ENCODE measurements at places on chromosomes 13 and 19. TPM values are rescaled to one million over a fixed set of nuclear protein-coding genes. Genes with fewer than 3 reads are reported as not detected.

The ZNF471 gene
- total RNA-seq: 0.95 TPM

The HSD17B14 gene
- 1.1 TPM for total RNA-seq

DNA sequence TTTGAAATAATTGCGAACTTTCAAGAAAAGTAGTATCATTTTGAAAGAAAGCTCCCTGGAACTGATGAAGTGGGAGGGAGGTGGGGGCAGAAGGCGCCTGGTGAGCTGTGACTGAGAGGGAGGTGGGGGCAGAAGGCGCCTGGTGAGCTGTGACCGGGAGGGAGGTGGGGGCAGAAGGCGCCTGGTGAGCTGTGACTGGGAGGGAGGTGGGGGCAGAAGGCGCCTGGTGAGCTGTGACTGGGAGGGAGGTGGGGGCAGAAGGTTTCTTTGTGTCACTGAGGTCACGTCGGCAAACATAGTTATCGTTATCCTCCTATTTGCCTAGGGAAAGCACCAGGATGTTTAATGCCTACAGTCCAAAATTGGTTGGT, 24.2 kb downstream of the C2CD4C start:
- H3K4me3 ChIP-seq: no peak overlapping the region
- peaks cover 47% of the 10 kb centered on the region for H3K27me3 ChIP-seq
- H3K4me1 ChIP-seq: peaks cover 13% of the 10 kb centered on the region
- H3K36me3 ChIP-seq: no peaks in the 10 kb centered on the region
- no peak overlapping the region for H3K27ac ChIP-seq
- DNase-seq: no peak

The THSD8 gene
- 30.9 TPM for total RNA-seq

The VMAC gene
- total RNA-seq: 6.8 TPM

The ATP8A2 gene
- 1.2 TPM for total RNA-seq

GRCh38 chr19:41546386-41546789, 29.6 kb upstream of the CEACAM21 start:
- peak overlapping the region; percentile 74 for H3K4me3 ChIP-seq
- no peaks in the 10 kb centered on the region for H3K27me3 ChIP-seq
- peaks cover 15% of the 10 kb centered on the region for H3K36me3 ChIP-seq
- H3K27ac ChIP-seq: peak overlapping the region; percentile 83
- peaks cover 53% of the 10 kb centered on the region for H3K4me1 ChIP-seq
- DNase-seq: peak; percentile 52

GRCh38 chr13:75495938-75496337, 14.0 kb upstream of the TBC1D4 start:
- no peaks in the 10 kb centered on the region for H3K36me3 ChIP-seq
- H3K4me3 ChIP-seq: no peak overlapping the region
- H3K27me3 ChIP-seq: peaks cover 25% of the 10 kb centered on the region
- H3K27ac ChIP-seq: no peak overlapping the region

DNA sequence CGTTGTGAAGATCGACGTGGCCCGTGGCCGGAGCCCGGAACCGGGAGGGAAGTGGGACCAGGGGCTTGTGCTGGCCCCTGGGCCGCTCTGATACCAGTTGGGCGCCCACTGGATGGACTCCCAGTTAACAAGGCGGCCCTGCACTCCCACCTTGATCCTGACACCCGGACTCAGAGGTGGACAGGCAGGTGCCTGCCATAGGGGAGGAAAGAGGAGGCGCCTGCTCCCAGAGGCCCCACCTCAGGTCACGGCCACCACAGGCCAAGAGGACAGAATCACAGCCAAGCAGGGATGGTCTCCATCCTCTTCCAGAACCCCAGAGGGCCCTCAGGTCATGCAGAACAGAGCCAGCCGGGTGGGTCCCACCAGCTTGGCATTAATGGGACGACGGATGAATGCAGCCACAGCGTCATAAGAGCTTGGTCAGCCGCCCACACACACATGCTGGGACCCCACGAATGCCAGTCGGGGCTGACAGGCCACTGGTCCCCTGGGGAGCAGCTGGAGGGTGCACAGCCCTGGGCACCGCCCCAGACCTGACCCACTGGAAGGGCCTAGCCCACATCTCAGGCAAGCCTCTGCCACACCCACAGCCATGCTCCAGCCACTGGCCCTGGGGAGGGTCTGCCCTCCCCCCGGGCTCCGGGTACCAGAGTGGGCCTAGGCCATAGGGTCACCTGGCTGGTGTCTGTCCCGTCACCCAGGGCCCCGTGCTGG, 9.6 kb upstream of the KLF16 start:
- H3K36me3 ChIP-seq: peaks cover 31% of the 10 kb centered on the region
- H3K27ac ChIP-seq: no peak overlapping the region
- H3K27me3 ChIP-seq: no peaks in the 10 kb centered on the region
- no peak overlapping the region for H3K4me3 ChIP-seq
- no peak for DNase-seq
- H3K4me1 ChIP-seq: peaks cover 43% of the 10 kb centered on the region

GRCh38 chr13:46352805-46353204, 34.2 kb downstream of the RUBCNL start:
- no peaks in the 10 kb centered on the region for H3K36me3 ChIP-seq
- H3K27ac ChIP-seq: no peak overlapping the region
- H3K27me3 ChIP-seq: no peaks in the 10 kb centered on the region
- no peak for DNase-seq
- H3K4me3 ChIP-seq: no peak overlapping the region
- peaks cover 8% of the 10 kb centered on the region for H3K4me1 ChIP-seq

DNA sequence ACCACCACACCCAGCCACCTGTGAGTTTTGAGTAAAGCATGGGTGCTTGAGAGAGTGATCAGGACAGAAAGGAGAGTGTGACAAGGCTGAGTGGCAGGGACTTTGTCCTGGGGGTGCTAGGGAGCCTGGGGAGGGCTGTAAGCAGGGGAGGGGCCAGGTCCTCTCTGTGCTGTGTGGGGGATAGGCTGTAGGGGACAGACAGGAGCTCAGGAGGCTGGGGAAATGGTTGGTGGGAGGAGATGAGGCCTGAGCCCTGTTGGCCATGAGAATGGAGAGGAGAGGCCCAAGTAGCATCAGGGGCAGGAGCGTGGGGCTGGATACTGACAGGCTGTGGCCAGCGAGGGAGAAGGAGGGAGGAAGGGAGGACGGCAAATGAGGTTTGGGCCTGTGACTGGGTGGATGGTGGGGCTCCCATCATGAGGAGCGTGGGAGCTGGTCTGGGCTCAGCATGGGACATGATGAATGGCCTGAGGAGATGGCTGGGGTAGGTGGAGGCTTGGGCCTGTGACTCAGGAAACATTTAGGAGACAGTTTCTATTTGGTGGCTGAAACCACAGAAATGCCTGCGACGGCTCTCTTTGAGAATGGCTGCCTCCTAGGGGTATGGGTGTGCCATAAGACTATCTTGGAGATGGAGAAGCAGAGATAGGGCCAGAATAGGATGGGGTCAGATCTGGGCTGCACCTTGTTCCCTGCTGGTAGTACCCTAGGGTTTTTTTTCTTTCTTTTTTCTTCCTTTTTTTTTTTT, 25.0 kb downstream of the GRIN2D start:
- peak overlapping the region; percentile 76 for H3K4me3 ChIP-seq
- H3K27me3 ChIP-seq: peaks cover 28% of the 10 kb centered on the region
- peaks cover 37% of the 10 kb centered on the region for H3K4me1 ChIP-seq
- H3K27ac ChIP-seq: peak overlapping the region; percentile 90

GRCh38 chr19:3538965-3539755, at the start of gene TEKTIP1:
Gene TEKTIP1 (plus strand): TSS chr19:3539174. CDS start chr19:3539178, 4 bp downstream.
- peak within 1 kb of the TSS; percentile 34 for H3K27ac ChIP-seq
- no peak within 1 kb of the TSS for H3K4me3 ChIP-seq

DNA sequence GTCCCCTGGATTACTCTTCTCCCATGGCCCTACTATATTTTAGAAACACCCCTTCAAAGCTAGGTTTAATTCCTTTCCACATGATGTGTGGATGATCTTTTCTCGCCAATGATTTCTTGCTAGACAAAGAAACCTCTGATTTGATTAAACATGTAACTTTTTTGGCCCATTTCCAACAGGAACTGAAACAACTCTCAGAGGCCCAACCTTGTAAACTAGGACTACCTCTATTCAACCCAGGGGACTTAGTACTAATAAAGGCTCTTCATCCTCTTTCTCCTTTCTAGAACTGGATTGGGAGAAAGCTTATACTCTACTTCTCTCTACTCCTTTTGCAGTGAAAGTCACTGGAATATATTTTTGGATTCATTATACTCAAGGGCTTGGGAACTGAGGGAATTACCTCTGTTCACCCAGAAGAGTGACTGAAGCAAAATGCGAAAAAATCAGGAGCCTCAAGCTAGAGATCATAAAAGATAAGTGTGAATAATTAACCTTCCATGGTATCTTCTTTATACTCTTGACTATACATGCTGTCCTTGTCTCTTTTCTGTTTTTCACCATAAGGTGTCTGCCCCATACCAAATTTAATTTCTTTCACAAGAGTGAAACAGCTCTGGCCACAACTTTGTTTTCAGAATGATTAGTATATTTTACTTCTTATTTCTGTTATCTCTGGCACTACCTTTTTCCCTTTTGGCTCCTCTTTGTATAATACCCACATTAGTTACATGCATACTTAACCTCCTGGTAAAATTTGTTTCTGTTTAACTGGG, 977.6 kb downstream of the SLITRK5 start:
- H3K27me3 ChIP-seq: no peaks in the 10 kb centered on the region
- peaks cover 3% of the 10 kb centered on the region for H3K4me1 ChIP-seq
- H3K36me3 ChIP-seq: no peaks in the 10 kb centered on the region
- no peak overlapping the region for H3K4me3 ChIP-seq
- H3K27ac ChIP-seq: no peak overlapping the region

DNA sequence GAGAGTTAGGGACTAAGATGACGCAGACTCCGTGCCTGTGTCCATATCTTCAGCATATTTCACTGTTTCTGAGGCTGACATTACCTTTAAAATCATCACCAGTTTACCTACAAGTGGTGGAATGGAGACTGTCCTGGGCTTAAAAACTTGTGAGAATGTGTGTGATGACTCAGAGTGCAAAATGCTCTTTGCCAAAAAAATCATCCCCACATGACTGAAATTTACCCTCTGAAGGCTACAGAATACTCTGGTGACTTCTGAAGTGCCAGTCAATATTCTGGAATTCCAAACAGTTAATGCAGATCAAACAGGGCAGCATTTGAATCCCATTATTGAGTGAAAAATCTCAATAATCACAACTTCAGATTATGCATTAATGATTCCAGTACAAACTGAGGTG, 901.4 kb downstream of the EFNB2 start:
- H3K4me3 ChIP-seq: no peak overlapping the region
- no peaks in the 10 kb centered on the region for H3K4me1 ChIP-seq
- DNase-seq: no peak
- H3K27ac ChIP-seq: no peak overlapping the region

DNA sequence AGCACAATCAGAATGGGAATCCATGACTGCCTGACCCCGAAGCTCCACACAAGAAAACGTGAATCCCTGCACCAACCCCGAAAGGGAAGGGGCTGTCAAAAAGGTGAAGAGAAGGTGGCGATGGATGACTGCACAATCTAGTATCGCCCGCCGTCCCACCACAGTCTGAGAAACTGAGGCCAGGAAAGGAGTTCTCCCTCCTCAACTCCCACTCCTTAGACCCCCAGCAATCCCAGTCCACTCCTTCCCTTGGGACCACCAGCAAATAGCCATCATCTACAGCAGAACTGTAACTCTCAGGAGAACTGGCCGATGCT, 451 bp downstream of the NOSIP start:
- no peak for DNase-seq
- peaks cover 36% of the 10 kb centered on the region for H3K4me1 ChIP-seq
- H3K36me3 ChIP-seq: peaks cover 20% of the 10 kb centered on the region
- H3K27me3 ChIP-seq: no peaks in the 10 kb centered on the region

- no peaks in the 10 kb centered on the region for H3K36me3 ChIP-seq
- no peaks in the 10 kb centered on the region for H3K27me3 ChIP-seq
- no peak overlapping the region for H3K27ac ChIP-seq
- DNase-seq: no peak
- H3K4me1 ChIP-seq: peaks cover 22% of the 10 kb centered on the region
Observed at GRCh38 chr13:100534147-100534843, 54.3 kb downstream of the GGACT start.
